COLO829 (cell line): ENCODE measurements at places on chromosomes 1 and 21.

GRCh38 chr1:26163684-26164035, 4.8 kb downstream of the FAM110D start:
- DNase-seq = no peak

- DNase-seq = no peak
These were observed 51.1 kb downstream of the SUSD4 start for GRCh38 chr1:223312705-223313414.

DNA sequence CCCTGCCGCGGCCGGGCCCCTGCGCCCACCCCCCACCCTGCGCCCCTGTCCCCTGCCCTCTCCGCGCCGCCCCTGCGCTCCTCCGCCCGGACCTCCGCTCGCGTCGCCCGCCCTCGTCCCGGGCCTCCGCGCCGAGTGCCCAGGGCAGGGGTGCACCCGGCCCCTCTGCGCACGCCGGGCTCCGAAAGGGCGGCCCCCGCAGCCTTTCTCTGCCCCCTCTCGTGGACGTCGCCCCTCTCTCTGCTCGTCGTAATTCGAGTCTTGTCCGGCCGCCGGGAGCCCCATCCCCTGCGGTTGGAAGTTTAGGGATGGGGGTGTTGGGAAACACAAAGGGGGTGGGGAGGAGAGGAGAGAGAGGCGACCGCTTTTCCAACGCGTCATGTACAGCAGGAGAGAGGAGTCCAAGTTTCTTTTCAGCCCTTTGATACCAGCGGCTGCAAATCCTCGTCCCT, 407 bp downstream of the GALNT2 start:
- no peak for DNase-seq

DNA sequence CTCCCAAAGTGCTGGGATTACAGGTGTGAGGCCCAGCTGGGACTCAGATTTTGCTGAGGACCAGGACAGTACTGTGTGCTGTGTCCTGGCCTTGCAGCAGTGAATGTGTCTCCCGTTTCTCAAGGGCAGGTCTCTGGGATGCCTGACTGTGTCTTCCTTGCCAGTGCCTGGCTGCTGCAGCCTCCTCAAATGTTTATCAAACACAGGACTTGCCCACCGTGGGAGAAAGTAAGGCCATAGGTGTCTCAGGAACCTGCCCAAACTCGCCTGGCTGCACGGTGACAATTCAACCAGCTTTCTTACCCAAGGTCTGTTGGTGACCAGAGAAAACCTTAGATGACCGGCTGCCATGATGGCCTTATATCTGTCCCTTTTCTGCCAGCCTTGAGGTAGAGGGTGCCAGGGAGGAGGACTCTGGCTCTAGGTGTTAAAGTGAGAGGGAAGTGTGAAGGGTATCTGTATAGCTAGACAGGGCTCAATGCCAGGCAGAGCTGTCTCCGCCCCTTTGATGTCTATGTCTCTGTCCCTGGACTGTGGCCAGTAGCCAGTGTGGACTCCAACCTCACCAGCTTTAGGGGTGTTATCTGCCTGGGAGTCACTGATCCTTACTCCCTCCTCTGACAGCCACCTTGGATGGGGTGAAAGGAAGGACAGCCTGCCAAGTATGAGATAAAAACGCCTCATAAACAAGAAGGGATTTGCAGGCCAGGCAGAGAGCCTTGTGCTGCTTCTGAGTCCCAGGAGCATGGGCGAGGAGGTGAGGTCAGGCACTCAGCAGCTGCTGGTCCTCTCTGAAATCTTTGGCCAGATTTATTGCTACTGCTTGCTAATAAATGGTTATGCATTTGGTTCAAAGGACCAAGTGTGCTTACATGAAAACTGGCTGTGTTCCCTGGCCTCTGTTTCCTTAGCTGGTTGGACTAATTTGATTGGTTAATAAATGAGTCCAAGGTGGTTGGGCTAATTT, 22.3 kb downstream of the IL6R start:
- DNase-seq = no peak

- DNase-seq = no peak
These were observed 50.3 kb downstream of the NFASC start for GRCh38 chr1:204920967-204921366.

DNA sequence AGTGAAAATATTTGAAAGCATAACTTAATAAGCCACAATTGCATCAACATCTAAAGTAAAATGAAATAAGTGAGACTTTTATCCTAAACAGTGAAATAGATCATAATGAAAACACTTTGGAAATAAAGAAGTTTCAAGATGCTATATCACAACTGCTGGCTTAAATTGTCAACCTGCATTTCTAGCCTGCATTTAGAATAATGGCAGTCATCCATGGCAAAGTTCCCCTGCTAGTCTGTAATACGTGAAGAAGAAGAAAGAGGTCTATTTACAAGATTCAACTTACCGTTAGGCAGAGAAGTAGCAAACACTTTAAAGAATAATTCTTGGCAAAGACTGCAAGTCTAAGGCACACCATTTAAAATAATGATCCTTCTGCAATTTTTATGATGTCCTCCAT, 133.6 kb downstream of the DPYD start:
- DNase-seq = no peak

DNA sequence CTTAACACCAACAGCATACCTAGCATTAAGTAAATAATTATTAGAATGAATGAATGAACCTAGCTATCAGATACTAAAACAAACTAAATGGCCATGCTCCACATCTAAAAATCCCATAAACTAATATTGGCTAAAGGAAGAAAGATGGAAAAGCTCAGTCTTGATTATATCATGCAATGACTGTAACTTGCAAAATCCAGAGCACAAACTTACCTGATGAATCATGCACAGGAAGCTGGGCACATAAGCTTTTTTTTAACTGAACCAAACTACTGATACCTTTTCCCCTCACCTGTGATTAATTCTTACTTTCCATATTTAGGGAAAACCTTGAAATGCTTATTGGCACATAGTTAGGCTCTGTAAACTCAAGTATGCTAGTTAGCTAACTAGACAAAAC, 70.2 kb downstream of the KIF14 start:
- no peak for DNase-seq

GRCh38 chr21:18370301-18370700, 33.3 kb downstream of the TMPRSS15 start:
- no peak for DNase-seq

DNA sequence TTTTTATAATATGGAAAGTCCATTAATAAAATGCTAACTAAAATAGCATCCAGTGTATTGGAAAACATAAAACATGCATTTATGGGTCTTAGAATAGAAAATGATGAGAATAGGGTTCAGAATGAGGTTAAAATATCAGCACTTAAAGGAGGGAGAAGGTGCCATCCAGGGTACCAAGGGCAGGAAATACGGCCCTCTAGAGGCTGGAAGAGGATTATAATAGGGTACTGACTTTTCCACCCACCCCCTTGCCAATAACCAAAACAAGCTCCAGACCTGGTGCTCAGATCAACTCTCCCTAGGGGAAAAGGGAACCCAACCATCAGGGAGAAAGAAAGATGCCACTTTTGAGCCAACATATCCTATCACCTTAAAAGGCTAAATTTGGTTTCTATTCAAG, 26.7 kb downstream of the ASTN1 start:
- DNase-seq = no peak
